Sciatic nerve (tissue), 2 donors: ENCODE measurements at places on chromosomes 12 and 14.

DNA sequence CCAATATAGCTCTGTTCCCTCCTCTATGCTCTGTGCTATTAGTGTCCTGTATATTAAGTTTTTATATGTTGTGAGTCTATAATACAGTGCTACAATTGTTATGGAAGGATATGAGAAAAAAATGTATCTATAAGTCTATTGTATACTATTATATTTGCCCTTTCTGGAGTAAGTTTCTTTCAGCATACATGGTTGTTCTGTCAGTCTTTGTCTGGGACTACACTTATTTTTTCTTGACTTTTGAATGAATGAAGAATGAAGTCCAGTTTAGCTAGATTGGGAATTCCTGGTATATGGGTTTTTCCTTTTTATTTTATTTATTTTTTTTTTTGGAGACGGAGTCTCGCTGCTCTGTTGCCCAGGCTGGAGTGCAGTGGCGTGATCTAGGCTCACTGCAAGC is 76.0 kb upstream of the DNM1L start:
- DNase-seq = no peak

GRCh38 chr14:94024549-94024948 is 1.6 kb upstream of the OTUB2 start:
- no peak for DNase-seq

- no peak for DNase-seq
Measured at GRCh38 chr12:94725375-94726168, 75.2 kb upstream of the TMCC3 start.

DNA sequence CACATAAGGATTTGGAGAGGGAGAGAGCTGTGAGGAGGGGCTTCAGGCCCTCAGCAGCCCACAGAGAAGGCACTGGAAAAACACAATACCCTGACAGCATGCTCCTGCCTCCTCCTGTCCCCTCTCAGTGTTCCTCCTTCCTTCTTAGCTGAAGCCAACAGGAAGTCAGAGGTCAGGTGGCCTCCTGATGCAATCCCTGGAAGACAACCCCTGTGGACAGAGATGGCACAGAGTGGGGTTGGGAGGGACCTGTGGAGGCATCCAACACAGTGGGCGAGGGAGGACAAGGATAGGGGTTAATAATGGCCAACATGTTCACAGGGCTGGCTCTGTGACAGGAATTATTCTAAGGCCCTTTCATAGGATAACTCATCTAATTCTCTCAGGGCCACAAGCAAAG is 15.4 kb upstream of the IFI27L2 start:
- DNase-seq = no peak

- DNase-seq = no peak
Measured at GRCh38 chr12:75756771-75757170, 245.4 kb upstream of the KRR1 start.
